ENCODE measurements at places on chromosomes 2 and 18.

DNA sequence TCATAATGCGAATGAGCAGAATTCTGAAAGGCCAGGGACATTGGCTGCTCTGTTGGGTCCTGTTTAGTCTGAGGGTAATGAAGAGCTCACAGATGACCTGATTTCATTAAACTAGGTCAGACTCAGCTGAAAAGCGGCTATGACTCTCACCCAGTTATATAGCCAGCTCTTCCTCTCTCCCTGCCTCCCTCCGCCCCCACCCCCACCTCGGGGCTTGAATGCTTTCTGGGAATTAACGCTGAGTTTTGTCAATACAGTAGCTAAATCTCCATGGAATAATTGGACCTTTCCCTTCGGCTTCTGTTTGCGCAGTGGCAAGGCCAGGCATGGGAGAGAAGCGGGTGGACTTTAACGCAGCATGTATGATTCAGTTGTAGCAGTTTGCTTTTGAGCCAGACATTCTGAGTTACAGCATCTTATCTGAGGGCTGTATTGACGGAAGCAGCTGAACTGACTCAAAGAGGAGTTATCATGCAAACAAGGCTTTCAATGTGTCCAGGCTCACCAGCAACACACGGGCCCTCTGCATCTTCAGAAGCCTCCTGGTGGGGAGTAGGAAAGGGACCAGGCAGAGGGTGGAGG, 110.6 kb downstream of the MYCN start:
- DNase-seq: no peak

GRCh38 chr2:175161-175786, 88.6 kb downstream of the SH3YL1 start:
- DNase-seq: no peak

DNA sequence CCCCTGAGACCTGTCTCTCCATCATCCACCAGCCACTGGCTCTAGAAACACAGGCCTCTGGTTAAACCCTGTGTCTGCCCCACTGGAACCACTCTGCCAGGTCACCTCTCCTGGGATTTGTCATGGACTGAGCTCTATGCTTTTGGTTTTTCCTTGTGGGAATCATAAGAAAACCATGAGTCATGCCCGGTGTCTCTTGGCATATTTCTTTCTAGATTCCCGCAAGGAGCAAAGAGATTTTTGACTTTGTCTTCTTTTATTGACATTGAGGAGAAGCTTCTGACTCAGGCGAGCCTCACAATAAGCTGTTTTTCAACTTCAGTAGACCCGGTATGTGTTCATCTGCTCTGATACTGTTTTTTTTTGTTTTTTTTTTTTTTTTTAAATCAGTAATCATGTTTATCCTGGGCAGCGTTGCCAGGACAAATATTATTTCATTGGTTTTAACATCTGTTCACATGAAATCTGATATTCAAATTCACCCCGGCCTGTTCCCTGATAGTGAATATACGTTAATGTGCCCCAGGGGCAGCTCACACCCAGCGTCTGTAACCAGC, 207.1 kb downstream of the ACKR3 start:
- no peak for DNase-seq

DNA sequence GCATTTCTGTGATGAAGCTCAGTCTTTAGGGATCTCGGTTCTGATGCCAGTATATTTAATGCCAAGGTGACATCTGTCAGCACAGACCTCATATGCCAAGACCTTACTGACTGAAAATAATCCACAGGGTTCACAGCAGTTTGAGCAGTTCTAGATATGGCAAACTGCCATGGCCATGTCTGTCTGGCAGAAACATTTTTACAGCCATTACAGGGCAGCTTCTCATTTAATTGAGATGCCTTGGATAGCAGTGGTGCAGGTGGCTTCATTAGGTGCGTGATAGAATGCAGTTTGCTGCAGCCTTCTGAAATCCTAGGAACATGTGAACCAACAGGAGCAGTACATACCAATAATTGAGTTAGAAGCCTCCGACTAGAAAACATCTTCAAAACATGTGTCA, 510.6 kb downstream of the XIRP2 start:
- DNase-seq: no peak

DNA sequence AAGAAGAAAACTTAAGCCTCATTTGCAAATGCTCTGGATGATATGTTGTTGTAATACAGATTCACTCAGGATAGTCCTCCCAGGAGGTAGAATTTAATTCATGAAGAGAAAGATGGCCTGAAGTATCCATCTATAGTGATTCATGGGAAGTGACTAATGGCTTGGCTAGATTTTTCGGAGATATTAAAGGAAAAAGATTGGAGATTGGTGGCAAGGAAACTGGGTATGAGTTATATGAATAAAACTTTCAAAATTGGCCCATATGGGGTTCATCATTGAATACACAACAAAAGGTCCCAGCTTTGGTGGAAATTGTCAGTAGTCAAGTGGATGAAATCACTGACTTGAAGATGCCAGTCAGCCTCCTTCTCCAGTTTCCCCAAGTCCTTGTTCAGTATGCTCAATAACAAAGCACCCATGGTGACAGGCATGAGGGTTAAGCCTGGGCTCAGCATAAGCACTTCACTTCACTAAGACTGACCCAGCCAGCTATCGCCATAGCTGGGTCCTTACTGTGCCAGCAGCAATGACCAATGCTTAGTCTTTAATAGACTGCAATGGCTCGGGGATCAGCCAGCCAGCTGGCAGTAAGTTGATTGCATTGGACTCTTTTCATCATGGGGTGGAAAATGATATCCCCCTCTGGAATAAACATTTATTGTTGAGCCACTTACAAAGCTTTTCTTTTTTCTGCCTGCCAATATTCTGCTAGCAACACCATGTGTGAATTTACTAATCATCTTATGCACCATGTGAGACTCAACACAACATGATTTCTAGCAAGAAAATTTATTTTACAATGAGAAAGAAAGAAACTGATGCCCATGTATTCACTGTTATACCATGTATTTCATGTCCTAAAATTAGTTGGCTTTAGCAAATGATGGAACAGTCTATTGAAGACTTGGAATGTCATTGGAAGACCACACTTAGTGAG, 176.6 kb upstream of the TACR1 start:
- no peak for DNase-seq

DNA sequence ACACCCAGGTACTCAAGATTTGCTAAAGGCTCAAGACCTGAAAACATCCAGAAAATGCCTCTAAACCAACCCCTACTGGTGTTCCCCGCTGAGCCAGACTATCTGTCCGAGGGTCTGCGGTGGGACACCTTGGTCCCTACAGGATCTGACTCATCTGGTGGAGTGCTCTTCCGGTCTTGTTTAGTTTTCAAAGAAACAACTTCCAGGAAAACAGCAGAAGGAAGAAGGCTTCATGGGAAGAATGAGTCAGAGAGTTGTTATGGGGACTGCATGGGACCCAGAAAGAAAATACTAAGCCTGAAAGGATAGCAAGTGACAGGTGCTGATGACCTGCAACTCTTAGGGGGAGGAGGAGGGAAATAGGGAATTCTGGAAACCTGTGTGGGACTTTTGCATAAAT, 41.3 kb downstream of the ZFP36L2 start:
- no peak for DNase-seq

GRCh38 chr18:25675123-25675850, 323.3 kb upstream of the ZNF521 start:
- no peak for DNase-seq

- DNase-seq: no peak
Measured at GRCh38 chr18:75280427-75281280, 70.1 kb downstream of the TSHZ1 start.

- no peak for DNase-seq
Measured at GRCh38 chr2:24986372-24986771, 14.6 kb upstream of the DNAJC27 start.

GRCh38 chr2:181780047-181780651, 99.8 kb upstream of the NEUROD1 start:
- DNase-seq: no peak

DNA sequence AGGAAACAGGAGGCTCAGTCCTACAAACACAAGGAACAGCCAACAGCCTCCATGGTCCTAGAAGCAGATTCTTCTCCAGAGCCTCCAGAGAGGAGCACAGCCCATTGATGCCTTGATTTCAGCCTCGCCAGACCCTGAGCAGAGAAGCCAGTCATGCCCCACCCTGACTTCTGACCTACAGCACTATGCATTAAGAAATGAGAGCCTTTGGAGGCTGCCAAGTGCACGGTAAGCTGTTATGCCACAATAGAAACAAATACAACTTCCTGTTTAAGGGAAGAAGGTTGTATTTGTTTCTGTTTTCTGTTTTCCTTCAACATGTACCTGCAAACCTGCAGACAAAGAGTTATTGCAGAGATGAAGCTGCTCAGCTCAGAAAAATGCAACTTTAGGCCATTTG, 181.3 kb upstream of the AGAP1 start:
- no peak for DNase-seq

- DNase-seq: no peak
Measured at GRCh38 chr18:44197832-44198611, 482.7 kb upstream of the SETBP1 start.

DNA sequence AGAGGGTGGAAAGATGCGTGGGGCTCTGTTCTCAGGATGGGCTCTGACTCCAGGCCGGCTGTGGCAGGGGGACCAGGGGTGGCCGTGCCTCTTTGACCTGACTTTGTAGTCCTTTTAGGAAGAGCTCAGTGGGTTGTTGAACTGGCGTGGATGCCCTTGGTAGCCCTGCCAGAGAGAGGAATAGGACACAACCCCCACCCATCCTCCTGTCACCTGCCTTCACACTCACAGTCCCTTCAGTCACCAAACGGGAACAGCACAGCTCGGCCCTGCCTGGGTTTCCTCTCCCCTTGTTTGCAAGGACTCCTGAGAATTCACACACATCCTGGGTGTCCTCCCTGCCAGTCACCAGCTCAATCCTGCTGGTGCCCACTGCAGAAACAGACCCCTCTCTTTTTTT, 20.1 kb upstream of the MRPL33 start:
- DNase-seq: no peak

- no peak for DNase-seq
Measured at GRCh38 chr2:162365392-162365791, 21.5 kb downstream of the GCA start.

DNA sequence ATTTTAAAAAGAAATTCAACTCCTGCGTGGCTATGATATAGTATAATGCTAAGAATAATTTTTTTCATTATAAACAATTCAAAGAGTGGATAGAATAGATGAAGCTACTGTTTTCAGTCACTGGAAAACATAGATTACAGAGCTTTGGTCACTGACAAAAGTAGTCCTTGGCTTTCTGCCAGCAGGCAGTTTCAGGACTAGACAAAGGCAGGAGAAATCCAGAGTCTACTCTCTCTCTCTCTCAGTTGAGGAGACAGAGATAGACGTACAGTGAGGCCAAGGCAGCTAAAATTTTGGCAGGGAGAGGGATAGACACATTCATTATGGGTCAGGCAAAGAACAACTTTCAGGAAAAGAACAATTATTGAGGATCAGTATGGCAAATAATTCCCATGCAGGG, 491.4 kb upstream of the CRIM1 start:
- DNase-seq: no peak

- DNase-seq: no peak
Measured at GRCh38 chr18:33665187-33665586, 87.2 kb downstream of the ASXL3 start.

- no peak for DNase-seq
Measured at GRCh38 chr2:9106338-9107167, 100.1 kb upstream of the ASAP2 start.

GRCh38 chr2:54657664-54658083, 65.8 kb upstream of the EML6 start:
- no peak for DNase-seq

- DNase-seq: no peak
Measured at GRCh38 chr2:106892048-106892447, 6.1 kb upstream of the ST6GAL2 start.

GRCh38 chr2:186569897-186570296, 20.0 kb upstream of the ITGAV start:
- DNase-seq: no peak

GRCh38 chr18:9211955-9212354, 75.4 kb downstream of the ANKRD12 start:
- DNase-seq: no peak

DNA sequence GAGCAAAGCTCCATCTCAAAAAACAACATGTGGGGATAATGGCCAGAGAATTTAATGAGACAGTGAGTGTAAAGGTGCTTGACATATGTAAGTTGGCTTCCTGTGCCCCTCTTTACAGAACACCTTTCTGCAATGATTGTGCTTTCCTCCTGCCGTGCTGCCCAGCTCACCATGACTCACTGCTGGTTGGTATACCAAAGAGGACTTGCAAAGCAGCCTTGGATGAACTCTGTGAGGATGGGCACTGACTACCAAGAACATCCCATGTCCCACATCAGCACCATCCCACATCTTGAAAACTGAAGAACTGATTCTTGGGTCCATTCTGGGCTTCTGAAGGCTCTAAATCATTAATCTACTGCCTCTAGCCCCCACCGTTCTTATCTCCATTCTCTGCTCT, 52.2 kb downstream of the NGEF start:
- DNase-seq: no peak

- no peak for DNase-seq
Measured at GRCh38 chr2:169818241-169818640, 6.5 kb downstream of the METTL5 start.

DNA sequence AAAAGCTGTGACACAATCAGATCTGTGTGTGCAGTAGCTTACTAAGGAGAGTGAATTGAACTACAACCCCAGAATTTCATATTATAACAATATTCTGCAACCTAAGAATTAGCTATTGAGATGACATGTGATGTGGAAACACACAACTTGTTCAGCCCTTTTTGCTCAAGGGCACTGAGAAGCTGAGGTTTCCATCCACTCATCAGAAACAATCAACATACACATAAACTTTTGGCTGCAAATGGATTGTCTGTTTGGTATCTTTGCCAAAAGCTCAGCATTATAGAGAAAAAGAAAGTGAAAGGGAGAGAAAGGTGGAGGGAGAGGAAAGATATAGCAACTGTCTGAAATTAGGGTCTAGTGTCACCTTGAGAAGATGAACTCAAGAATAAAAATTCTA, 117.2 kb upstream of the KLF7 start:
- DNase-seq: no peak

- no peak for DNase-seq
Measured at GRCh38 chr2:223725494-223725893, 111.9 kb downstream of the AP1S3 start.

- no peak for DNase-seq
Measured at GRCh38 chr2:44120428-44120827, 48.2 kb upstream of the PPM1B start.

- DNase-seq: no peak
Measured at GRCh38 chr2:62382757-62383156, 123.2 kb downstream of the TMEM17 start.

GRCh38 chr2:205699515-205700289, 17.4 kb downstream of the NRP2 start:
- no peak for DNase-seq

DNA sequence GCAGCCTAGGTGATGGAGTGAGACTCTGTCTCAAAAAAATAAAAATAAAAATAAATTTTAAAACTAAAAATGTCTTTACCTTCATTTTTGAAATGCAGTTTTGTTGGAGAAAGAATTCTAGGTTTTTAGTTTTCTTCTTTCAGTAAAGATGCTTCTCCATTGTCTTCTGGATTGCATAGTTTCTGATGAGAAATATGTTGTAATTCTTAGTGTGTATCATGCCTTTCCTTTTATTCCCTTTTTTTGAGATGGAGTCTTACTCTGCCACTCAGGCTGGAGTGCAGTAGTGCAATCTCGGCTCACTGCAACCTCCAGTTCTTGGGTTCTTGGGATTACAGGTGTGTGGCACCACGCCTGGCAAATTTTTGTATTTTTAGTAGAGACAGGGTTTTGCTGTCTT, 130.0 kb upstream of the FBXO11 start:
- DNase-seq: no peak

- no peak for DNase-seq
Measured at GRCh38 chr2:229330952-229331351, 59.9 kb upstream of the PID1 start.

GRCh38 chr2:17588031-17588430, 47.5 kb downstream of the VSNL1 start:
- DNase-seq: no peak

Data from effector memory CD4-positive, alpha-beta T cell (primary cell).